GM13977 (cell line): ENCODE measurements at places on chromosomes 7 and 10.

- DNase-seq, result no peak
These were observed 75.2 kb downstream of the WAPL start for GRCh38 chr10:86446440-86446839.

- no peak for DNase-seq
These were observed 242.1 kb upstream of the TCERG1L start for GRCh38 chr10:131553581-131553980.

GRCh38 chr7:1940402-1940786 lies 270.3 kb downstream of the ELFN1 start:
- DNase-seq, result peak; percentile 93

GRCh38 chr7:20742913-20743312 lies 43.8 kb downstream of the SP8 start:
- DNase-seq, result no peak

DNA sequence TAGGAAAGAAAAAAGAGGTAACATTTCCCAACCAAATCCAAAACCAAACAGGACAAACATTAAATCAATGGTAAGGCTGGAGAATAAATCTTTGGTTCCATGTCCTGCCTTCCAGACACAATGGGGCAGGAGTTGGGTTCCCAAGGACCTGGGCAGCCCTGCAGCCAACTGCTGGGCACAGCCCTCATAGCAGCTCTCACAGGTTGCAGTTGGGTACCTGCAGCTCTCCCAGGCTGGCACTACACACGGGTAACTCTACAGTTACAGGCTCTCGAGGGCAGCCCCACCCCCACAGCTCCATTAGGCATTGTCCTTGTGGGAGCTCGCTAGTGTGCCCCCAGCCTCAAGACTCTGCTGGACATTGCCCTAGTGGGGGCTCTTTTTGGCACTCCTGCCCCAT lies 7.5 kb downstream of the GRB10 start:
- DNase-seq, result no peak
